HCT116 (cell line): ENCODE measurements at places on chromosomes 5 and 9. TPM values are rescaled to one million over a fixed set of nuclear protein-coding genes. Genes with fewer than 3 reads are reported as not detected.

Gene IL33
- not detected for total RNA-seq

- H3K4me1 ChIP-seq, result peaks cover 2% of the 10 kb centered on the region; the same call in 1 of the 2 replicates
- no peaks in the 10 kb centered on the region for H3K36me3 ChIP-seq
- no peak for DNase-seq
Observed at GRCh38 chr5:151196556-151197290, 27.2 kb downstream of the CCDC69 start.

GRCh38 chr5:38442247-38442573 lies 114.2 kb downstream of the LIFR start:
- no peak overlapping the region for H3K4me3 ChIP-seq
- no peaks in the 10 kb centered on the region for H3K36me3 ChIP-seq
- H3K27me3 ChIP-seq, result no peaks in the 10 kb centered on the region
- no peak overlapping the region for H3K27ac ChIP-seq

GRCh38 chr9:72912476-72913381 lies 40.1 kb downstream of the ALDH1A1 start:
- no peak overlapping the region for H3K4me3 ChIP-seq
- H3K36me3 ChIP-seq, result no peaks in the 10 kb centered on the region
- no peaks in the 10 kb centered on the region for H3K27me3 ChIP-seq

GRCh38 chr5:37120270-37120669 lies 128.9 kb downstream of the CPLANE1 start:
- no peaks in the 10 kb centered on the region for H3K27me3 ChIP-seq
- no peaks in the 10 kb centered on the region for H3K4me1 ChIP-seq
- H3K27ac ChIP-seq, result no peak overlapping the region
- H3K4me3 ChIP-seq, result no peak overlapping the region
- DNase-seq, result no peak

DNA sequence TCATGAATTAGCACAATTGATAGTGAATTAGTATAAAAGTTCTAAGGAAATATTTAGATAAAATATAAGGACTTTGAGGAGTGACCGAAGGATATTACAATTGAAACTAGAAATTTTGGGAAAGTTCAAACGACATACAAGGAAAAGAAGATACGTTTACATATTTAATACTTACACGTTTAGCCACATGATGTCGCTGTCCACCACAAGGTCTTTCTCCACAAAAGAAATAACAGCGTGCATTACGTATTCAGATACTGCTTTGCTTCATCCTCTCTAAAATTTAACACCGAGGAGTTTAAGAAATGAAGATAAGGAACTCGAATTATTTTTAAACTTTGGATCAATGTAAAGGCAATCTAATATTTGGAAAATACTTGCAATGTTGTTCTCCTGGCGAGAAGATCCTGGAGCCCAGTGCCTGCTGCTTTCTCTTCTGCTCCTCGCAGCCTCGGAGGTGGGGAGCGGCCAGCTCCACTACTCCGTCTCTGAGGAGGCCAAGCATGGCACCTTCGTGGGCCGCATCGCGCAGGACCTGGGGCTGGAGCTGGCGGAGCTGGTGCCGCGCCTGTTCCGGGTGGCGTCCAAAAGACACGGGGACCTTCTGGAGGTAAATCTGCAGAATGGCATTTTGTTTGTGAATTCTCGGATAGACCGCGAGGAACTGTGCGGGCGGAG lies at the start of gene PCDHA3:
Gene PCDHA3 (plus strand): TSS at position 242 of the 678 bp plus-strand sequence.
- no peaks in the 10 kb centered on the region for H3K36me3 ChIP-seq
- no peak within 1 kb of the TSS for H3K27ac ChIP-seq
- no peak within 1 kb of the TSS for H3K4me3 ChIP-seq
- no peaks in the 10 kb centered on the region for H3K4me1 ChIP-seq

DNA sequence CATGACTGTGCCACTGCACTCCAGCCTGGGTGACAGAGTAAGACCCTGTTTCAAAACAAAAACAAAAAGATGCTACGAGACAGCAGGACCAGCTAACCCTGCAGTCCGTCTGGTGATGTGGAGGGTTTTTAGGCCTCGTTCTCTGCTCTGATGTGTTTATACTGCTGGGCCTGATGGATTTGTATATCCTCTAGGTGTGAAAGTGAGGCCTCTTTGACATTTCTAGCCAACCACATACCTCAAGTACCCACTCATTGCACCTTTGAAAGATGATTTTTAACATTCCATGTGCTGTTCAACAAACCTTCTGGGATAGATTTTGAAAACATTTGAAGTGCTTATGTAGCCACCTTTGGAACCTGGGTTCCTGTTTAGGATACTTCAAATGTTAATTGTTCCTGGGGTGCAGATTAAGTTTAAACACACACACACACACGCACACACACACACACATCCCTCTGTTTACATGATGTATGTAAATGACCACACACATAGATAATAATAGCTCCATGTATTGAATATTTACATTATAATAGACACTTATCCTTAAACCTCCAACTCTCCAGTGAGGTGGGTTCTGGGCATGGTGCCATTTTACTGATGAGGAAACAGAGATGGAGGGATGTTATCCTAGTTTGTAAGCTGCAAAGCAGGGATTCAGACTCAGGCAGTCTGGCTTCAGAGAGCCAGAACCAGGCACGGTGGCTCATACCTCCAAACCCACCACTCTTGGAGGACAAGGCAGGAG lies 48.8 kb upstream of the GOLPH3 start:
- H3K4me3 ChIP-seq, result no peak overlapping the region
- peaks cover 17% of the 10 kb centered on the region for H3K4me1 ChIP-seq
- no peaks in the 10 kb centered on the region for H3K36me3 ChIP-seq
- DNase-seq, result no peak

Gene CDKN2B-AS1
- 1.7 TPM for total RNA-seq

DNA sequence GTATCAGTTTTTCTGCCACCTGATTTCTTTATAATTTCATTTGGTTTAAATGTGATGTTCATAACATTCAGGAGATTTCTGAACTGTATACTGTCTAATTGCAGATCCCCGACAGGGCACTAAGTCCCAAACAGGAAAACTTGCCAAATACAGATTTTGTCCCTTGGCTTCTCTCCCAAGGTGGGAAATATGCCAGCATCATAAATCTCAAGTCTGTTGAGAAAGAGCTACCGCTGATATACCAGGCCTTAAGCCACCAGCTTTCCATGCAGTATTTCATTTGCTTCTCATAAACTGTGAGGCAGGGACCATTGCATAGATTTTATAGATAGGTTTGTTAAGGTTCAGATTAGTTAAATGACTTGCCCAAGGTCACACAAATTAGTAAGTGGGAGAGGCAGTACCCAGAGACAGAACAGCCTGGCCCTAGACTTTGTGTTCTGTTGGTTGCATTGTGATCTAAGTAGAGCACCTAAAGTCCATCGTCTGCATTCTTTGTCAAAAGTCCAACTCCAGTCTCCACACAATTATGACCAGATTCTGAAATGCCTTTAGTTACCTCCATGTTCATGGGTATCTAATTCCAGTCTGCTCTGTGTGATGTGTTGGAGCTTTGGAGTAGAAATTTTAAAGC lies 16.2 kb downstream of the GPR21 start:
- no peak for DNase-seq
- H3K4me1 ChIP-seq, result no peaks in the 10 kb centered on the region
- no peaks in the 10 kb centered on the region for H3K27me3 ChIP-seq
- peaks cover 2% of the 10 kb centered on the region; the same call in 1 of the 2 replicates for H3K36me3 ChIP-seq

DNA sequence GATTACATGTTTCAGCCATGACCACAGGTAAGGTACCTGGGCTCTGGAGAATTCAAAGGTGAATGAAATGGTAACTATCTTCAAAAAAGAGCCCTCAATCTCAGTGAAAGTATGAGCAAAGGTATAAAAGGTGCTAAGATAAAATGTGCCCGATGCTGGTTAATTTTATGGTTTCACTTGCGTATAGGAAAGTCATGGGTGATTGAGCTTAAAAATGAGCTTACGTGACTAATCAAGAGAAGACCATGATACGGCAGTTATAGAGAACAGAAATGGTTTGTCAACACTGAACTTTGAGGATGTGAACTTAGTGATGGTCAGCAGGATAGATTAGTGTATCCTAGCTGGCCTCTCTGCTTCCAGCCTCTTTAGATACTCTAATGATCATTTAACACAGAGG lies 320.1 kb downstream of the DEPDC1B start:
- DNase-seq, result no peak
- no peaks in the 10 kb centered on the region for H3K36me3 ChIP-seq
- no peak overlapping the region for H3K4me3 ChIP-seq
- H3K4me1 ChIP-seq, result no peaks in the 10 kb centered on the region
- peaks cover 16% of the 10 kb centered on the region; the same call in 1 of the 2 replicates for H3K27me3 ChIP-seq
